PC-3 (cell line): ENCODE measurements at places on chromosomes 12 and 14. TPM values are rescaled to one million over a fixed set of nuclear protein-coding genes. Genes with fewer than 3 reads are reported as not detected.
A peak's percentile ranks its signal among the peaks of the same experiment; 100 is the strongest.

DNA sequence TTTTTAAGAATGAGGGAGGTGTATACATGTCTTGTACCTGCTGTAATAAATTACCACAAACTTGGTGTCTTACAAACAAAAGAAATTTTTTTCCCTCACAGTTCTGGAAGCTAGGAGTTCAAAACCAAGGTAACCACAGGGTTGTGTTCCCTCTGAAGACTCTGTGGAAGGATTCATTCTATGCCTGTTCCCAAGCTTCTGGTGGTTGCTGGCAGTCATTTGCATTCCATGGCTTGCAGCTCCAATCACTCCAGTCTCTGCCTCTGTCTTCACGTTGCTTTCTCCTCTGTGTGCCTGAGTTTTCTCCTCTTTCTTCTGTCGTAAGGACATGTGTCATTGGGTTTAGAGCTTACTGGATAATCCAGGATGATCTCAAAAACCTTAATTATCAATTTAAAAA lies 15.4 kb upstream of the ZNF641 start:
- peaks cover 30% of the 10 kb centered on the region; the same call in 1 of the 2 replicates for H3K27me3 ChIP-seq
- H3K27ac ChIP-seq = no peak overlapping the region
- DNase-seq = no peak
- no peaks in the 10 kb centered on the region for H3K36me3 ChIP-seq

DNA sequence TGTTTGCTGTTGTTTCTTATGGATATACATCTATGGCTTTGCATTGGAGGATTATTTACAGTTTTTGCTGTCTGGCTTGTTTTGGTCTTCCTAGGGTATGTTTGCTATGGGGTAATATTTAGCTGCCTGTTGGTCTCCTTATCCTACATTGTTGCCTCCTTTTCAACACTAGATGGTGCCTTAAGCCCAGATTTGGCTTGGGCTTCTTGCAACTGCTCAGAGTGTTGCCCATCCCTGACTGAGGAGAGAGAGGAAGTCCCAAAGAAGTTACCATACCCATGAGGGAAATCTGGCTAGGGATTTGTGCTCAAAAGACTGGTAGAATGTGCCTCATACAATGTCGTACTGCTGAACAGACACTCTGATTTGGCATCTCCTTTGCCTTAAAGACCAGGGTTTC lies 94.6 kb upstream of the MUCL1 start:
- H3K36me3 ChIP-seq = no peaks in the 10 kb centered on the region
- no peaks in the 10 kb centered on the region for H3K4me1 ChIP-seq
- H3K4me3 ChIP-seq = no peak overlapping the region
- peak; percentile 73 for DNase-seq
- no peak overlapping the region for H3K27ac ChIP-seq

- no peak overlapping the region for H3K4me3 ChIP-seq
- no peak for DNase-seq
- no peaks in the 10 kb centered on the region for H3K4me1 ChIP-seq
- no peaks in the 10 kb centered on the region for H3K36me3 ChIP-seq
- H3K27ac ChIP-seq = no peak overlapping the region
Measured at GRCh38 chr14:24928386-24928900, 121.5 kb downstream of the STXBP6 start.

DNA sequence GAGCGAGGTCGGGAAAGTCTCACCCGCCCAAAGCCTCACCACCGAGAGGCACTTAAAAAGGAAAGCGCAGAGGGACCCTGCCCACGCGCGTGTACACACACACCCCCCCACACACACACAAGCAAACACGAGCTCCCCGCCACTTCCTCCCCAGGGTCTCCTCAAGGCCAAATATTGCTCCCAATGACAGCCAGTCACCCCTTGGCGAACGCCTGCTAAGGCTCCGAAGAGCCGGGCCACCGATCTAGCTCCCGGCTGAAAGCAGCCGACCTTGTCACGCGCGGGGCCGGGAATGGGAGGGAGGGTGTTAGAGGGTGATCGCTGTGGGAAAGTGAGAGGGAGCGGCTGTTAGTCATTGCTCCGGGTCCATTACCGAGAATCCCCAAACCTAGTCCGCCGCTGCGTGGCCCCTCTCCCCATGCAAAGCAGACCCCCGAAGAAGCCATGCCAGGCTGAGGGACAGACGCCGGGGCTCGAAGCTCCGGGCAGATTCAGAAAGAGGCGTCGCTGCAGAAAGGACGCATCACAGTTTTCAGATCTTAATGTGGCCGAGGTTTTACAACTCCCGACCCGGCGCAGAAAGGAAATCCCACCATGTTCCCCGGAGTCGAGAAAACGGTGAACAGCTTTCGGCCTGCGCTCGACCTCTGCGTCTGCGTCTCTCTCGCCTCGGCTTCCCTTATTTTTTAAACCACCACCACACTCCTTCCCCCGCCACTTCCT lies 2.6 kb downstream of the BMP4 start:
- peak; percentile 60 for DNase-seq
- H3K27ac ChIP-seq = peak overlapping the region; percentile 31; the same call in 1 of the 2 replicates
- no peaks in the 10 kb centered on the region for H3K36me3 ChIP-seq

- DNase-seq = no peak
- no peaks in the 10 kb centered on the region for H3K4me1 ChIP-seq
- H3K27ac ChIP-seq = no peak overlapping the region
- H3K4me3 ChIP-seq = no peak overlapping the region
- H3K27me3 ChIP-seq = peaks cover 25% of the 10 kb centered on the region
Measured at GRCh38 chr14:30138567-30138966, 210.9 kb upstream of the PRKD1 start.

DNA sequence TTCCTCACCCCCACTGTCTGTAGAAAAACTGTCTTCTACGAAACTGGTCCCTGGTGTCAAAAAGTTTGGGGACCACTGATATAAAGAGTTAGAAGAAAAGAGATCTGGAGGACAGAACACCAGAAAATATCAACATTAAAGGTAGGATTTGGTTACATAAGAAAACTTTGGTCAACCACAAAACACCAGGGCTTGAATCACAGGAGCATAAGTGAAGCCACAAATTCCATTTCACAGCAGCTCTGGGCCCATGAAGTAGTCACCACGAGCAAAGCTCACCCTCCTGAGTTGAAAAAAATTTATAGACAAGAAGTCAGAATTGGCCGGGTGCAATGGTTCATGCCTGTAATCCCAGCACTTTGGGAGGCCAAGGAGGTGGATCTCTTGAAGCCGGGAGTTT lies 19.4 kb downstream of the RALGAPA1 start:
- no peaks in the 10 kb centered on the region for H3K4me1 ChIP-seq
- H3K27me3 ChIP-seq = no peaks in the 10 kb centered on the region
- H3K4me3 ChIP-seq = no peak overlapping the region
- DNase-seq = no peak
- H3K36me3 ChIP-seq = no peaks in the 10 kb centered on the region

GRCh38 chr12:89507015-89507824 lies 17.4 kb downstream of the GALNT4 start:
- peaks cover 35% of the 10 kb centered on the region for H3K4me1 ChIP-seq
- H3K27me3 ChIP-seq = no peaks in the 10 kb centered on the region
- H3K4me3 ChIP-seq = no peak overlapping the region
- H3K36me3 ChIP-seq = no peaks in the 10 kb centered on the region
- no peak for DNase-seq
- peak overlapping the region; percentile 28 for H3K27ac ChIP-seq

DNA sequence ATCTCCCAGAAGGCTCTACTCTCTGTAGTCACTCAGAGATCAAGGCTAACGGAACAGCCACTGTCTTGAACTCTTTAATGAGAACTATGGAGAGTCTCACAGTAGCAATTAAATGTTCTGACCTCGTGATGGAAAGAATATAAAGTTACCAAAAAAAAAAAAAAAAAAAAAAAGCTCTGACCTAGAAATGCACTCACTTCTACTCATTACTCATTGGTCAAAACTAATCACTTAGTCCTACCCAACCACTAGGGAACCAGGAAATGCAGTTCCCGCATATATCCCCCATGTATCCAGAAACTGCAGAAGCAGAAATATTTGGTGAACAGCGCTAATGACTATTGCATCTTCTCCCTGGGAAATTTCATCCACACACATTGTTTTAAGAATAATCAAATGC lies 29.5 kb upstream of the C12orf76 start:
- no peak overlapping the region for H3K27ac ChIP-seq
- H3K36me3 ChIP-seq = no peaks in the 10 kb centered on the region
- H3K27me3 ChIP-seq = no peaks in the 10 kb centered on the region

DNA sequence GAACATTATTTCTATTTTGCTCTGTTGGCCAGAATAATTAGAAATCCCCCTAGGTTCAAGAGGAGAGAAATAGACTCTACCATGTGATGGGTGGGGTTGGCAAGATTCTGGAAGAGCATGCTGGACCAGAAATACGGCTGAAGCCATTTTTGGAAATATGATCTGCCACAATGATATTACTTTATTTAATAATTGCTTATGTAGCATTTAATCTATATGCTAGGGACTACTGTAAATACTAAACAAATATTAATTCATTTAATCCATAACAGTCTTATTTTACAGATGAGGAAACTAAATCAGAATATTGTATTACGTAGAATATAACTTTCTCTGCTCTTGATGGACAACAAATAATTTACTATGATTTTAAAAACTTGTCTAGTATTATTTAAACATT lies 193.7 kb downstream of the RAD51B start:
- no peaks in the 10 kb centered on the region for H3K36me3 ChIP-seq
- no peak overlapping the region for H3K4me3 ChIP-seq
- peaks cover 28% of the 10 kb centered on the region for H3K4me1 ChIP-seq
- no peak overlapping the region for H3K27ac ChIP-seq
- DNase-seq = no peak

GRCh38 chr14:50225067-50225973 lies 6.1 kb downstream of the SOS2 start:
- no peaks in the 10 kb centered on the region for H3K36me3 ChIP-seq
- H3K4me3 ChIP-seq = no peak overlapping the region
- DNase-seq = peak; percentile 87
- H3K4me1 ChIP-seq = peaks cover 21% of the 10 kb centered on the region

Gene CEBPE
- total RNA-seq = not detected in 2 replicates

Gene STAT2
- 68.8 and 73.1 TPM in 2 replicates for total RNA-seq

Gene LETMD1
- 46.9 and 47.1 TPM in 2 replicates for total RNA-seq

Gene CCNK
- 26.2 and 51.8 TPM in 2 replicates for total RNA-seq

Gene MCRS1
- total RNA-seq = 86.8 and 95.8 TPM in 2 replicates

Gene GPHN
- 23.4 and 39.5 TPM in 2 replicates for total RNA-seq
